ENCODE measurements at places on chromosomes 2 and 18.

DNA sequence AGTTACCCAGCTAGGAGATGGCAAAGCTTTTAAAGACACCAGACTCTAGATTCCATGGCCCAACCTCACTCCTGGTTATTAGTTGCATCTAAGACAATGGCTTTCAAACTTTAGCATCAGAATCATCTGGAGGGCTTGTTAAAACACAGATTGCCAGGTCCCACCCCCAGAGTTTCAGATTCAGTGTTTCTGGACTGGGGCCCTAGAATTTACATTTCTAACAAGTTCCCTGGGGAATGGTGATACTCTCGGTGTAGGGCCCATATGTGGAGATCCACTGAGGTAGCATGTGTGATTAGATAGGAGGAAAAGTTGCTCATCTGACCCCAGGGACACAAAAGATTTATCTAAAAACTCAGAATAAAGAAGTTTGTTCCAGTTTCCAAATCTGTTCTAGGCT is 14.5 kb upstream of the TTR start:
- no peak for DNase-seq

DNA sequence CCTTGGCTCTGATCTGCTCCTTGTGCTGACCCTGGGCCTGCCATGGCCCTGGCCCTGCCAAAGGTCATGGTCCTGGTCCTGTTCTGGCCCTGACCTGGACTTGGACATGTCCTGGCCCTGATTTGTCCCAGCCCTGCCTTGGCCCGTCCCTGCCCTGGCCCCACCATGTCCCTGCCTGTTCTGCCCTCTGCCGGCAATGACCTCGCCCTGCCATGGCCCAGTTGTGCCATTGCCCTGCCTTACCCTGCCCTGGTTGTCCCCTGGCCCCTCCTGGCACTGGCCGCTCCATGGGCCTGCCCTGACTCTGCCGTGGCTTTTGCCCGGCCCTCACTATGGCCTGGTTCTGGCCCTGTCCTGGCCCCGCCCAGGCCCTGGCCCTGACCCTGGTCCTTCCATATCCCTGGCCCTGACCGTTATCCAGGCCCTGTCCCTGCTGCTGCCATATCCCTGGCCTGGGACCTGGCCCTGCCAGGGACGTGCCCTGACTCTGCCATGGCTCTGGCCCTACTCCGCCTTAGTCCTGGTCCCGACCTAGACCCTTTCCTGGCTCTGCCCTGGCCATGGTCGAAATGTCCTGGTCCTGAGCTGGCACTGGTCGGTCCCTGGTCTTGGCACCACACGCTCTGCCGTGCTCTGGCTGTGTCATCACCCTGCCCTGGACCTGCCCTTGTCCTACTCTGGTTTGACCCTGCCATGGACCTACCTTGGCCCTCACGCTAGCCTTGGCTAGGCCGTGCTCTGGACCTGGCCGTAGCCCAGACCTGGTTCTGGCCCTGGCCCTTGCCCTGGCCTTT is 6.8 kb upstream of the ANKRD62 start:
- DNase-seq: no peak

DNA sequence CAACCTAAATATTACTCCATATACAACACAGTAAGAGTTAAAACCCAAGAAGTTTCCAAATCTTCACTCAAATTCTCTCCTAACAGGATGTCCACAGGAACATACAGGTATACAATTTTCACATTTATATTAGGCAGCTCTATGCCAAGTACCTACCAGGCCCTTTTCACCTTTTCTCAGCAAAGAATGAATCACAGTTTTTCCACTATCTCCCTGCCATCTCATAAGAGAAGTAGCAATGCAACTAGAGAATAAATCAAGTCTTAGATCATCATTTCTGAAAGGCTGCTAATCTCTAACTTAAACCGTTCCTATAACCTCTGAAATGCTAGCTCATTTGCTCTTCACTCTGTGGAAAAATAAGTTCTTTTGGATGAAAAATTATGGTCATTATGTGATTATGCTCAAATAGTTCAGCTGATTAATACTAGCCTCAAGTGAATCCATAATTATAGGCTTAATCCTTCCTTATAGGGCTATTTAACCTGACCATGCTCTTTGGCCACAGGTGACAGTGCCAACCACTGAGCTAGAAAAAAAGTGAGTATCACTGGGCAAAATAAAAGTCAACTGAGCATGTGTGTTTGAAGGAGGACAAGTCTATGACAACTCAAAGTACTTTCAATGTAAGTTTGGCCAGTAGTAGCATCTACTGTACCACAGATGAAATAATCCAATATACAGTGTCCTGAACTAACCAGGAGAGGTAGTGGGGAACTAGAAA is 79.7 kb downstream of the COBLL1 start:
- DNase-seq: no peak

DNA sequence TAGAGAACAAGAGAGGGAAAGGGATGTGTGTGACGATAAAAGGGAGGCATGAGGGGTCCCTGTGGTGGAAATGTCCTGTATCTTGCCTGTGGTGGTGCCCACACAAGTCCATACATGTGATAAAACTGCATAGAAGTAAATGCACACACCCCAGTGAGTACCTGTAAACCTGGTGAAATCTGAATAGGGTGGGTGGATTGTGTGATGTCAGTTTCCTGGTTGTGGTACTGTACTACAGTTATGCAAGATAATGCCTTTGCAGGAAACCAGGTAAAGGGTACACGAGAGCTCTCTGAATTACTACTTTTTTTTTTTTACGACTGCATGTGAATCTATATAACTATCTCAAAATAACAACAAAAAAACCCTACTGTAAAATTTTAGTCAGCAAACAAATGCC is 22.1 kb downstream of the SERPINE2 start:
- DNase-seq: no peak

GRCh38 chr2:209460151-209460761 is 36.4 kb downstream of the MAP2 start:
- no peak for DNase-seq

GRCh38 chr18:62486290-62486964 is 36.4 kb upstream of the ZCCHC2 start:
- peak; percentile 61 for DNase-seq

DNA sequence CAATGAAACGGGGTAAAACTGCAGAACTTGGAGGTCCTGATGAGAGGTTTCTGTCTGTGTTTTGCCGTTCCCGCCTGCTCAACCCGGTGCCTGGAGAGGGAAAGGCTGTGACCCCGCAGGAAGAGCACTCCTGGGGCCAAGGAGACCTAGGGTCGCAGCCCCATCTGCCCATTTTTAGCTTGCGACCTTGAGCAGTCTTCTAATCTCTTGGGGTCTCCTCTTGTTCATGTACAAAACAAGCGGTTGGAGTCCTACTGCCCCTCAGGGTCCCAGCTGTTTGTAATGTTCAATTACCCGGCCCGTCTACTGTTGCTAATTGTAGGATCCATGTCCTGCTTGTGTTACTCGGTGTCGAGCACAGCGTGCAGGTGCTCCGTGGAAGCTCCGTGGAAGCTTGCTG is 104.5 kb downstream of the PTGR3 start:
- no peak for DNase-seq

GRCh38 chr2:17228461-17228860 is 289.8 kb downstream of the RAD51AP2 start:
- DNase-seq: peak; percentile 91

GRCh38 chr2:172623249-172623965 is 67.5 kb downstream of the PDK1 start:
- peak; percentile 66 for DNase-seq

DNA sequence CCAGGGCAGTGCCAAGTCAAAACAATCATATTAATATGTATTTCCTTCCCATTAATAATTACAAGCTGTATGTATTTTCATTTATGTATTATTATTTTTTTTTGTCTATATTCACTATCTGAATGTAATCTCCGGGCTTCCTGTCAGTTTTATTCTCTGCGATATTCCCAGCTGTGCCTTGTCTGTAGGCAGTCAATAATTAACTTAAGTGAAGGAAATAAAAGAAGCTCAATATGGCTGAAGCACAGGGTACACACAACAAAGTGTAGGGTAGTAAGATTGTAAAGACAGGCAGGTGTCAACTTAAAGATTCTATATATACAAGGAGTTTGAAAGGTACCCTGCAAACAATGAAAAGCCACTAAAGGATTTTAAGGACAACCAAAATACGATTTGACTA is 122.9 kb downstream of the ROCK1 start:
- no peak for DNase-seq

DNA sequence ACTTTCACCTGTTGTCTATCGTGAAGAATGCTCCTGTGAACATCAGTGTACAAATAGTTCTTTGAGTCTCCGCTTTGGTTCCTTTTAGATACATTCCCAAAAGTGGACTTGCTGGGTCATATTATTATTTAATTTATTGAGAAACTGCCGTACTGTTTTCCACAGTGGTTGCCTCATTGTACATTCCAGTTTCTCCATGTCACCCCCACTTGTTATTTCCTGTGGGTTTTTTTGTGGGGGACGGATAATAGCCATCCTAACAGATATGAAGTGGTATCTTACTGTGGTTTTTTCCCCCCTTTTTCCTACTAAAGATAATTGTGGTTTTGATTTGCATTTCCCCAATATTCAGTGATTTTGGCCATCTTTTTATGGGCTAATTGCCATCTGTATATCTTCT is 53.8 kb downstream of the SMCHD1 start:
- DNase-seq: no peak

DNA sequence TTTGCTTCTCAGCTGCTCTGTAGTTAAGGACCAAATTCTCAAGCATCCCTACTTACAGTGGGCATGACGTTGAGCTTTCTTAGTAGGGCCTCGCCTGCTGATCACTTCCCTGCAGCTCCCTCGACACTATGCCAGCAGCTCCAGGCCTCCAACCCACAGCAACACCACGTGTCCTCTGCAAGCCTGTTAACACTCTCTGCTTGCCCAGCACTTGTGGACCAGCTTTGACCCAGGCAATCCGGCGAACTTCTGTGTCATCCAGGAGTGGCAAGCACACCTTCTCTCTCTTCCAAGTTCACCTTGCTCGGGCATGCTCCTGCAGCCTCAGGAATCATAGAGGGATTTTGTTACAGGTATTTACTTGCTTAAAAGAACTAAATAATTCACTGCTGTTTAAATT is 138.6 kb upstream of the FHL2 start:
- no peak for DNase-seq

- no peak for DNase-seq
Observed at GRCh38 chr18:62992877-62993365, 277.6 kb downstream of the PHLPP1 start.

DNA sequence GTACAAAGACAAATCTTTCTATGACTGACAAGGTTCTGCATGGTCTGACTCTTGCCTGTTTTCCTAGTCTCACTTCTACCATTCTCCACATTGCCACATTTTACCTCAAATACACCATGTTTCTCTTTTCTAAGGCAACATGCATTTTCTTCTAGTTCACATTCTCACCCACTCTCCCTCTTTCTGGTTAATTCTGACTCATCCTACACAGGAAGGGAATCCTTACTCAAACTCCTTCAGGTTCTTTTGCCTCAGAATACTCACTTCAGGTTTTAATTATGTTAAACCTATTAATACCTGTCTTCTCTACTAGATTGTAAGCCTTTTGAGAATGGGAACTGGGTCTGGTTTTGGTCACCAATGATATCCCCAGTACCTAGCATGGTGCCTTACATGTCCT is 47.2 kb downstream of the MAP2 start:
- peak; percentile 37 for DNase-seq

DNA sequence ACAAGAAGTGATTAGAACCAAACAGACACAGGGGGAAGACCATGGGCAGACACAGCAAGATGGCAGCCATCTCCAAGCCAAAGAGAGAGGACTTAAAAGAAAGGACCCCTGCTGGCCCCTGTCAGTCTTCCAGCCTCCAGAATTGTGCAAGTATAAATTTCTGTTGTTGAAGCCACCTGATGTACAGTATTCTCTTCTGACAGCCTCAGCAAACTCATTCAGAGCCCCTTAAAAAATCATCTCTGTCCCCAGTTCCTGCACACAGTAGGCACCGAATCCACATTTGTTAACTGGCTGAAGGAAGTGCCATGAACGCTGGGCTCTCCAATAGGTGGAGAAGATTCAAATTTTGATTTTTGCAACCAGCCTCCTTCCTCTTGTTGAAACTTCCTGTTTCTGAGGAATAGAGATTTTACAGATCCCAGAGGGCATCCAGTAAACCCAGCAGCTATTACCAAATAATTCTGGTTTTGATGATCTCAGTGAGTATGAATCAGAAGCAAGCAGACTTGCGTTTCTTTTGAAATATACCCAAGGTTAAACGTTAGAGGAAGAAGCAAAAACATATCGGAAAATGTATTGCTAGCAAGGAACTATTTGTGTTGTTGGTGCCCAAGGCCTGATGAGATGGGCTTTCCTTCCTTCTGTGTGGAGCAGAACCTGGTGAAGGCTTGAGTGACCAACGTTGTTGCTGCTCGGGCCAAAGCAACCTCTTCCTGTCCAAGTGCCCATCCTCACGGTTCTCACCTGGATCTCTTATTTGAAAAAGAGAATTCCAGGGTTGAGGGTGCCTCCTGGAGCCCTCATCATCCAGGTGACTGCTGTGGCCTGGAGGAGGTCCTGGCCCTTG is 47.7 kb upstream of the PLB1 start:
- peak; percentile 91 for DNase-seq

- DNase-seq: peak; percentile 81
Observed at GRCh38 chr2:110770959-110771431, 38.6 kb downstream of the ACOXL start.

GRCh38 chr2:43051338-43051737 is 175.1 kb downstream of the ZFP36L2 start:
- DNase-seq: peak; percentile 83

- no peak for DNase-seq
Observed at GRCh38 chr2:83067947-83068346, 1391.1 kb downstream of the SUCLG1 start.

DNA sequence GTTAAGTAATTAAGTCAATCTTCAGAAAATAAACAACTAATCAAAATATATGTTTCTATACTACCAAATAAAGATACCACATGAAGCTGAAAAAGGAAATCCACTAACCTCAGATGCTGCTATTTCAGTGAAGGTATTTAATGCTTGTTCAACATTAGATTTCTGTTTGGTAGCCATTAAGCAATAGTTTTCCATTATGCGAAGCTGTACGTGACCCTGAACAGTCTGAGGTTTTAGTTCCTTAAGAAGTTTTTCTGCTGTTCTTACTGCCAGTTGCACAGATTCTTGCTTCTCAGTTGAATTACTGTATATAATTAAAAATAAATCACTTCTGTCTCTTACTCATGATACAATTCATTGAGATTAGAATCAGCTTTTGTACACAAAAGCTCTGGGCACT is 65.4 kb downstream of the TTC21B start:
- DNase-seq: no peak

GRCh38 chr2:38214209-38214717 is 138.3 kb upstream of the CYP1B1 start:
- no peak for DNase-seq

All from LHCN-M2 (cell line).